ENCODE measurements at places on chromosomes 2 and 18.

DNA sequence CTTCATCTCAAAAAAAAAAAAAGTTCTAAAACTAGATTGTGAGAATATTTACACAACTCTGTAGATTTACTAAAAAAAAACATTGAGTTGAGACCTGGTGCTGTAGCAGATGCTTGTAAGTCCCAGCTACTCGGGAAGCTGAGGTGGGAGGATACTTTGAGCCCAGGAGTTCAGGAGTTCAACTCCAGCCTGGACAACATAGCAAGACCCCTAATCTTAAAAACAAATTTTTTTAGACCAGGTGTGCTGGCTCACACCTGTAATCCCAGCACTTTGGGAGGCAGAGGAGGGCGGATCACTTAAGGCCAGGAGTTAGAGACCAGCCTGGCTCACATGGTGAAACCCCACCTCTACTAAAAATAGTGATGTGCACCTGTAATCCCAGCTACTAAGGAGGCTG lies 108.9 kb downstream of the MEMO1 start:
- no peak for DNase-seq

GRCh38 chr2:8636721-8637636 lies 44.9 kb upstream of the ID2 start:
- no peak for DNase-seq

DNA sequence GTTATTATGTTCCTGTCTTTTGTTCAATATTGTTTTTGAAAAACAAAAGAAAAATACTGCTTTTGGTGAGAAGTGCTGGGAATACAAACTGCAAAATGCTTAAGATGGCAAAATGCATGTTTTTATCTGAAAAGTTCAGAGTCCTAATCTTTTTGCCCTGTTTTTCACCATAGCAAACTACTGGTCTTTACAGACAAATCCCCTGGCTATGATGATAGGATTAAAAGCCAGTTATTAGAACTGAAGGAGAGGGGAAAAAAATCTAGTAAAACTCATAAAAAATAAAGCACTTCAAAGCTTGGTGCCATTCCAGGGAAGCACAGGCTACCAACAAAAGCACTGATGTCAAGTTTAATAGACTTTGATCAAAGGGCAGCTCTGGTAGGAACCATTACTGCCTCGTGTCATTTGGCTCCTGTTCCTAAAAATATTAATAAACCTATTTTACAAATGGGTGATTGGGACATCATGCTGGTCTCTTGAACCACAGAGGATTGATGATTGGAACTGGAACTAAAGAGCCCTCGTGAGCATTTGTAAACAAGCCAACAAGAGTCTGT lies 194.7 kb downstream of the RAB3GAP1 start:
- DNase-seq = no peak

GRCh38 chr18:79396431-79397246 lies 909 bp downstream of the NFATC1 start:
- peak; percentile 66 for DNase-seq

GRCh38 chr2:220104871-220105351 lies 477.5 kb downstream of the SLC4A3 start:
- no peak for DNase-seq

Data from activated CD4-positive, alpha-beta memory T cell treated with anti-CD3 and anti-CD28 coated beads for 36 hours (primary cell).